Neural cell (in vitro differentiated cells): ENCODE measurements at places on chromosomes 12 and 14. TPM values are rescaled to one million over a fixed set of nuclear protein-coding genes. Genes with fewer than 3 reads are reported as not detected.

PTGER2 gene
- not detected in 2 replicates for polyA plus RNA-seq

CLEC1B gene
- not detected in 2 replicates for polyA plus RNA-seq

SLIRP gene
- 592 and 697 TPM in 2 replicates for polyA plus RNA-seq

CLEC1A gene
- polyA plus RNA-seq = not detected in 2 replicates

PRIM1 gene
- polyA plus RNA-seq = 36.1 and 41.5 TPM in 2 replicates

PAH gene
- polyA plus RNA-seq = not detected in 2 replicates
